ENCODE measurements at places on chromosomes 4 and X. TPM values are rescaled to one million over a fixed set of nuclear protein-coding genes. Genes with fewer than 3 reads are reported as not detected.

Gene NAA11
- total RNA-seq = not detected

Gene SULT1E1
- total RNA-seq = 11.1 TPM

Gene ADH1A
- total RNA-seq = 355 TPM

Gene TMEM164
- 1.8 TPM for total RNA-seq

Gene SNCA
- 0.20 TPM for total RNA-seq

Gene GRPR
- total RNA-seq = not detected

Gene NUP54
- 11.8 TPM for total RNA-seq

Gene UGT2B17
- 9.8 TPM for total RNA-seq

Gene GPM6B
- total RNA-seq = 0.48 TPM

All from left lobe of liver (tissue), 2 donors.